Epithelial cell of proximal tubule (primary cell): ENCODE measurements at places on chromosomes 4 and X.

- no peak for DNase-seq
These were observed 175.1 kb downstream of the AR start for GRCh38 chrX:67718926-67719325.

GRCh38 chr4:2068198-2068470 lies 9.0 kb downstream of the NAT8L start:
- no peak for DNase-seq

DNA sequence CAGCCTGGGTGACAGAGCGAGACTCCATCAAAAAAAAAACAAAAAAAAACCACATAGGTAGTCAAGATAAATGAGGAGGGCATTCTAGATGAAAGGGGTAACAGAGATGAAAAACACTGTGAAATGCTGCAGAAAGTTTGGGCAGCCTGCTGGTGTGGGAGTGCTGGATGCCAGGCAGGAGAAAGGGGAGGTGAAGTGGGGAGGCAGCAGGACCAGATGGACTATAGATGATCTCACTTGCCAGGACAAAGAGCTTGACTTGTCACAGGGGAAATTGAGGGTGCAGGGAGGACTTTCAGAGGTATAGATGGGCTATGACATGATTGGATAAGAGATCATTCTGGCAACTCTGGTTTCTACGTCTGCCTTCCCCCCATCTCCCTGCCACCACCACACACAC lies 519.7 kb upstream of the ZFP42 start:
- DNase-seq, result no peak

GRCh38 chr4:54568184-54568583 lies 89.6 kb upstream of the KIT start:
- DNase-seq, result peak; percentile 61

DNA sequence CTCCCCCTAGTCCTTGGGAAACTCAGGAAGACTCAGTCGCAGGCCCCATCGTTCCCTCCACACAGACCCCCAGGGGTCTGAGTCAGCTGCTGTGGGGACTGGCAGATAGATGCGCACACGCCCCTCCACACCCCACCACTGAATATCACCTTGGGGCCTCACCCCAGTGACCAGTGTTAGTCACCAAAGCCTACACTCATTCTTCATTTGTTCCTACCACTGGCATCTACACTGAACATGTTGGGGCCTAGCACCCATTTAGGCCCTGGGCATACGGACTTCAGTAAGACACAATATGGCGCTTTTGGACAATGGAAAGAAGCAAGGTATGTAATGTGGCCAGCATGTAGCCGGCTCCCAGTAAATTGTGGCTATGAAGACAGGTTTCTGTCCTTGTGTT lies 154.1 kb upstream of the PJA1 start:
- no peak for DNase-seq

DNA sequence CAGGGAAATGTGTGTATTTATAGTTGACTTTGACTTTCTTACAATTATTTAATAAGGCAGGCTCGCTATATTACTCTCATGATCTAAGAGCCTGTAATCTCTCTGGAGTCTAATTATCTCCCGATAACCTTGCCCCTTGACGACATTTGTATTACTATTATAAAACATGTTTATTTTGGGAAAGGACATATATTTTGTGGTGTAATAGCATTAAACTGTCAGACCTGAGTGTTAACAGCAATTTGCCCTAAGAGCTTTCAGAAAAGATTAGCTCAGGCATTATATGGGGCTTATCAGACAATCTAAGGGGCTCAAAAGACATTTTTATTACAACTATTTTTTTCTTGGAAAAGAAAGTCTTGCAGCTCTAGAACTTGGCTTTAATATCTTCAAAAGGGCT lies 427.9 kb upstream of the SLIT2 start:
- no peak for DNase-seq

- no peak for DNase-seq
These were observed 4.1 kb downstream of the ANXA10 start for GRCh38 chr4:168096407-168096784.
